ENCODE measurements at places on chromosomes 7 and 10.

GRCh38 chr7:90326500-90326899 is 5.4 kb upstream of the FAM237B start:
- DNase-seq = no peak

DNA sequence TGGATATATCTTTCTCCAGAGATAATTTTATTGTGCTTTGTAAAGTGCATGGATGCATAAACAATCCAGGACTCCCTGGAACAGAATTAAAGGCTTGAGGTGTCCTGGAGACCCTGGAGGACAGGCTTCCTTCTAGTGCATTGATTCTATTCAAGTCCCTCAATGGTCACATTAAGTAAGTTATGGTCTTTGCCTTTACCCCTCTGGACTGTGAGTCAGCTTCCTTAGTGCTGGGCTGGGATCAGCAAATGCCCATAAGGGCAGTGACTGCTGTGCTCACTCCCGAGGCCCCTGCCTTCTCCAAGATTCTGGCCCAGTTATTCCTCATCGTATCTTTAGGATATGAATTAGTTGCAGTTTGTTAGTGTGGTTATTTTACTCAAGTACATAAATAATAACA is 178.7 kb upstream of the PRSS58 start:
- DNase-seq = no peak

GRCh38 chr7:129865925-129866201 is 86.9 kb downstream of the UBE2H start:
- no peak for DNase-seq

DNA sequence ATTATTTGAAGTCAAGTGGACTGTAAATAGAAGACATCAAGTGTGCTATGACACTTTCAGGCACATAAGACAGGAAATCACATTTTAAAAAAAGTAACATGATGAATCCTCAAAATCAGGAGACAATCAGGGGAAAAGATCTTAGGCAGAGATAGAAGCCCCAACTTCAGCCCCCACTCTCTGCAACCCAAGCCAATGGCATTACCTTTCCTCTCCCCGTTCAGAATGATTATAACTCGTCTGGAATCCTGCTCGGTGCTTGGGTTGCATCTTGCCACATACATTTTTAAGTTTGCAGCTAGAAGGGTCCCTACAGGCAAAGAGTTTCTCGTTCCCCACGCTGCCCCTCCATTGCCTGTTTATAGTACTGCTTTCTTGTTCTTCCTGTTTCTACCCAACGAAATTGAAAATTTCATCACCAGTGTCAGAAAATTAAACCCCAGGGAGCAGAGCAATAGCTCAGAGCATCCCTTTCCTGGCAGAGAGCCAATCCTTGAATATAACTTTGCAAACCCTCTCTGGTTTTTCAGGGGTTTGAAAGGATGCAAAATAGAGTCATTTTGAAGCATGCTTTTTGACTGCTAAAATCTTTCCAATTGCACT is 260.5 kb upstream of the AOAH start:
- no peak for DNase-seq

GRCh38 chr7:33410266-33410665 is 280.9 kb downstream of the BBS9 start:
- DNase-seq = no peak

- no peak for DNase-seq
These were observed 4.9 kb downstream of the DKK1 start for GRCh38 chr10:52318822-52319464.

DNA sequence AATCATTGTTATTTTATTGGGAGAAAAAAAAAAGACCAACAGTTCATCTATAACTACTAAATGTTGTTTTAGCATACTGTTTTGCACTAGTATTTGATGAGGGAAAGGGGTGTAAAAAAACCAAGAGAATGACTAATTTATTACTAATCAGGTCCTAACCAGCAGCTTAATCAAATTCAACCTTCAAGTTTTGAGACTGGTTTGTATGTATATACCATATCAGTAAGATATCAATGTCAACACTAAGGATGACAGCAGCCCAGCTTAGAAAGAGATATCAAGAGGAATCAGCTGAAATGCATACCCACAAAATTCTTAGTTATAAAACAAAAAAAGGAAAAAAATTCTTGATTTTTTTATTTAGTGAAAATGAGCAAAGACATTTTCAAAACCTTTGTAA is 122.6 kb downstream of the KMT2C start:
- no peak for DNase-seq

- no peak for DNase-seq
These were observed 38.8 kb upstream of the SLC35G1 start for GRCh38 chr10:93854975-93855374.

All from stimulated activated effector memory CD8-positive, alpha-beta T cell treated with anti-CD3 and anti-CD28 coated beads, Interleukin-12 subunit alpha, Interleukin-12 subunit beta, amount 100 ng/mL, for 72 hours (primary cell).